ENCODE measurements at places on chromosomes 2 and 18. TPM values are rescaled to one million over a fixed set of nuclear protein-coding genes. Genes with fewer than 3 reads are reported as not detected.

GRCh38 chr2:226477221-226478108, 322.2 kb downstream of the IRS1 start:
- no peak for DNase-seq

DNA sequence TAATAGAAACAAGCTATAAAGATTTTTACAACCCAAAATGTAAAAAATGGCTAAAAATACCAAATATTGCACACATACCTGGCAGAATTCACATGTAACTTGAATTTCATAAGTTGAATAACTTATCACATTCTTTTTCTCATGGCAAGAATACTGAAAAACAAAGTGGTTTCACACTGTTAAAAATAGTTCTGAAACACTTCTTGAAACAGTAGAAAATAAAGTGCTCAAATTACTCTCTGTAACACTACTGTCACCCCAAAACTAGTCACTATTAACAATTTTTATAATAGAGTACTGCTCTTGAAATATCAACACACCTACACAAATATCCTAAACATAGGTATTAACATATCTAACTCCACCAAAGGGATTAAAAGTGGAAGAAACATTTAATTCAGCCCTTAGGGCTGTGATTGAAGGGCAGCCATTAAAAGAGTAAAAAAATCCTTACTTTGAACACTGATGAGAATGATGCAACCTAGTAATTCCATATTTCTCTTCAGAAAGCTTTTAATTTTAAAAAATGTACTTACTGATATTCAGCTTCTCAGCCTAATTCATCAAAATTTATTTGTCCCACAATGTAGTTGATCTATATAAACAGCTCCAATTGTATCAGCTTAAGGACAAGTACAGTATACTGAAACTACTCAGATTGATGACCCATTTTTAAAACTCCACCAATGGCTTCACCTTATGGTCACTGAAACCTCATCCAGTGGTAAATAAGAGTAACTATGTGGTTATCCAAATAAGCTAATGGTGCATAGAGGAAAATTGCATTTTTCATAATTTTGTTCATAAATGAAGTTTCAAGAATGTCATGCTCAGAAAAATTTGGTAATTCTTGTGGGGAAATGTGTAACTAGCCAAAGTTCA, 31.4 kb downstream of the ATF2 start:
- DNase-seq = no peak

DNA sequence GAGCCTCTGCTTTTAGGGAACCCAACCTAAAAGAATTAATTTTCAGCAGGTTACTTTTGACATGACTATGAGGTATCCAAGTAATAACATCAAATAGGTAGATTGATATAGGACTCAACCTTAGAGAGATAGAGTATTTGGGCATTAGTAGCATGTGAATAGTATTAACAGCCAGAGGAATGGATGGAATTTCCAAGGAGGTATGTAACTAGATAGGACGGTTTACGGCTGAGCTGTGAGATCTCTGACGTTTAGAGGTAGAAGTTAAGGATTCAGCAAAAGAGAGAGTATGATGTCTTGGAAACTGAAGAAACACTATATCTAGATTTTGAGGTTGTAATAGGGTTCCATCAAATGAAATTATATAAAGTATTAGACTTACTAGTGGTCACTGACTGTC, 70.3 kb downstream of the HNMT start:
- no peak for DNase-seq

GRCh38 chr2:162917626-162918025, 79.1 kb upstream of the KCNH7 start:
- no peak for DNase-seq

GRCh38 chr18:73099759-73100158, 232.0 kb upstream of the NETO1 start:
- DNase-seq = no peak

- DNase-seq = no peak
These were observed 103.4 kb downstream of the ZFP36L2 start for GRCh38 chr2:43123028-43123427.

GRCh38 chr18:708096-708495, 4.3 kb downstream of the ENOSF1 start:
- DNase-seq = no peak

DNA sequence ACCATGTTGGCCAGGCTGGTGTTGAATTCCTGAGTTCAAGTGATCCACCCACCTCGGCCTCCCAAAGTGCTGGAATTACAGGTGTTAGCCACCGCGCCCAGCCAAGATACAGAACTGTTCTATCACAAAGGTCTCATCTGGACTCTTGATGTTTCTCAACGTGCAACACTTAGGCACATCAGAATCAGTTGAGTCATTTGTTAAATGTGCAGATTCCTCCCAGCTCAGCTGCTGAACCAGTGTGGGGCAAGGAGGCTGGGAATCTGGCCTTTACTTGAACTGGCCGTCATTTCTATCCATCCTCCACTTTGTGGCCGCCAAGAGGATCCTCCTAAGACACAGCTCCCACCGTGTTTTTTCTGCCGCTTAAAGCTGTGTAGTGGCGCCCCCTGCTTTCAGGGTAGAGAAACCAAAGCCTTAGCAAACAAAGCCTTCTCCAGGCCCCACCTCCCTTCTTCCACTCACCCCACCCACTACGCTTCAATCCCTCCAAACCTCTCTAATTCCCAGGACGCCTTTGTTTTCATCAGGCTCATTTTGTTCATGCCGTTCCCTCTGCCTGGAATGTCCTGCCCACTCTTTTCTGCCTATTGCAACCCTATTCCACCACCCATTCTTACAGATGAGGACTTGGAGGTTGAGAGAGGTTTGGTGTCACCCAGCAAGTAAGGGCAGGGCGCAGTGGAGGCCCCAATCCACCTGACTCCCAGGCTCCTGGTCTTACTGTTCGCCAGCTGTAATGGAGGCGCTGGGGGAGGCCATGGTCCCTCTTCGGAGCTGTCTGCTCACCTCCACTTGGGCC, 776 bp upstream of the SPEG start:
- peak; percentile 40 for DNase-seq

DNA sequence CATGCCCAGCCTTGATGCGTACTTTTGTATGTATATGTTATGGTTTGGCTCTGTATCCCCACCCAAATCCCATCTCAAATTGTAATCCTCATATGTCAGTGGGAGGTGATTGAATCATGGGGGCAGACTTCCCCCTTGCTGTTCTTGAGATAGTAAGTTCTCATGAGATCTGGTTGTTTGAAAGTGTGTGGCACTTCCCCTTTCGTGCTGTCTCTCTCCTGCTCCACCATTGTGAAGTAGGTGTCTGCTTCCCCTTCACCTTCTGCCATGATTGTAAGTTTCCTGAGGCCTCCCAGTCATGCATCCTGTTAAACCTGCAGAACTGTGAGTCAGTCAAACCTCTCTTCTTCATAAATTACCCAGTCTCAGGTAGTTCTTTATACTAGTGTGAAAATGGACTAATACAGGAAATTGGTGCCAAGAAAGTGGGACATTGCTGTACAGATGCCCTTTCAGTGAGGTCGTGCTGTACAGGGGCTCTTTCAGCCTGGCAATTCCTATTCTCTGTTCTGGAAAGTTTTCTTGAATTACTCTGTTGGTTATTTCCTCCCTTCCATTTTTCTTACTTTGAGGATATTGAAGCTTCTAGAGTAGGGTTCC, 38.2 kb downstream of the KCMF1 start:
- DNase-seq = peak; percentile 47

GRCh38 chr18:49647496-49648168, 85.8 kb downstream of the LIPG start:
- DNase-seq = peak; percentile 48

DNA sequence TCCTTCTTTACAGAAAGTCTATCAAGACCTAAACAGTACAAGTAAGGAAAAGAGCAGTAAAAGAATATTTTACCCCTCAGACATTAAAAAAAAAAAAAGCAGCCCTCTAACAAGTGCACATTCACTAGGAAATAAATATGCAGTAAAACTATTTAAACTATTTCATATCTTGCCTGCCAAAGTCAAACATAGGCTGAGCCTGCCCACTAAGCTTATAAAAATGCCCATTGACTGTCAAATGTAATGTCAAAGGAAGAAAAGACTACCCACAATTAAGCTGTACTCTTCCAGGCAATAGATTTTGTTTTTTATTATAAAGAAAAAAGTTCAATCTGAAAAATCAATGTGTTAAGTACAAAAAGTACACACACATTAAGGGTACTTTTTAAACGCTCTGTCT, 11.8 kb downstream of the ALS2 start:
- DNase-seq = no peak

The RGPD3 gene
- 0.51 TPM for total RNA-seq

GRCh38 chr2:9466147-9466683, 8.1 kb upstream of the IAH1 start:
- DNase-seq = no peak

GRCh38 chr18:46158499-46158898, 54.3 kb downstream of the HAUS1 start:
- no peak for DNase-seq

DNA sequence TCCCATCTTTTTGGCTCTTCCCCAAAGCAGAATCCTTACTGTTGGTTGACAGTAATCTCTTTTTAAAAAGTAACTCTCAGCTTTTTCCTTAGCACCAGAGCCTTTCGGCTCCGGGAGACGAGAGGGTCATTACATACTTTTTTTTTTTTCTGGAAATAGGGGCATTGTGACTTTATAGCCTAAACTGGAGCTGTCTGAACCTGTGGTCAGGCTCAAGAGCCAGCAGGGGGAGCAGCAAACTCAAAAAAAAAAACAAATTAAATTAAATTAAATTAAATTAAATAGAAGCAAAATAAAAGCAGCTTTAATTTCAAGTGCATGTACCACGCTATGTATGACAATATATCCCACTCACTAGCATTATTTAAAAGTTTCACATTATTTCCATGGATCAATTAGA, 156.6 kb downstream of the DTNA start:
- DNase-seq = peak; percentile 41

DNA sequence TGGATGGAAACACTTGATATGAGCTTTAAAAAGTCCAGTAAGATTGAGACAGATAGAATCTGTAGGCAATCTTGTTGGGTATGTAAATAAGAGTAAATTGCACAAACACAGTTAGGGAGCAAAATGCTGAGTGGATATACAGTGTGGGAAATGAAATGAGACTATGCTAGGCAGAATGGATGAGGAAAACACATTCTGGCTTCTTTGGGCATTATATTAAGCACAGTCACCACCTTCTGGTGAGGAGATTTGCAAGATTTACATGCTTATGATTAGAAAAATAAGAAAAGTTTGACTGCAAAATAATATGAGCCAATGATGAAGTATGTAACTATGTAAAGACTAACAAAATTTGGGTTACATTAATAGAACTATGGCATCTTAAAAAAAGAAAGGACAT, 2165.0 kb upstream of the CELF4 start:
- no peak for DNase-seq

The TUBB8B gene
- total RNA-seq = 0.14 TPM

DNA sequence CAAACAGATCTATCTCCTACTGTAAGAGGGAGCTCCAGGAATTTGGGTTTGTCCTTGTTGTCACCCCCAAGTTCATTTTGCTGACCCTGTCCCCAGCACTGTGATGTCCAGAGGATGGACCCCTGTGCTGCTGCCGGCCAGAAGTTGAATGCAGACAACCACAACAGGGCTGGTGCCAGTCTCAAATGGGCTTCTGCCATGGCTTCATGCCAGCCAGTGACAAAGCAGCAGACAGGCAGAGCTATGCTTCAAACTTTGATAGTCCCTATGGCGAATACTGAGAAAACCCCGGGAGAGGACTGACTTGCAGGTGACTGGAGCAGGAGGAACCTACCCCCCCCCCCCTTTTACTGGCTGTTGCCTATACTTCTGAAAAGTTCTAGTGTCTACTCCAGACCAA, 3.2 kb downstream of the SMAD7 start:
- DNase-seq = no peak

GRCh38 chr18:28062443-28062842, 114.5 kb downstream of the CDH2 start:
- no peak for DNase-seq

DNA sequence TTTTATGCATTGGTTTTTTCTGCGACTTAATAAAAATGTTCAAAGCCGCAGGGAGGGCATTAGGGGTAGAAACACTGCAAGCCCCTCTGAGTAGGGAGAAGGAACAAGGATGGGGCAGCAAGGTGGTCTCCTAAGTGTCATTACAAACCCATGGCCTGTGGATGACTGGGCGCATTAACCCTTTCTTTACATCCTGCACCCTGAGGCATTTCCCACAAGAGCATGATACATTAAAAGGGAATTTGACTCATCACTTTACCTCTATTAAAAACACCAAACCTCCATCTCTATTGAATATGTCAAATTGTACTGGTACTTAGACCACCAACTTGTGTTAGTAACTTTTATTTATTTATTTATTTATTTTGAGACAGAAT, 112.5 kb downstream of the VIT start:
- no peak for DNase-seq

The NOSTRIN gene
- 4.5 TPM for total RNA-seq

DNA sequence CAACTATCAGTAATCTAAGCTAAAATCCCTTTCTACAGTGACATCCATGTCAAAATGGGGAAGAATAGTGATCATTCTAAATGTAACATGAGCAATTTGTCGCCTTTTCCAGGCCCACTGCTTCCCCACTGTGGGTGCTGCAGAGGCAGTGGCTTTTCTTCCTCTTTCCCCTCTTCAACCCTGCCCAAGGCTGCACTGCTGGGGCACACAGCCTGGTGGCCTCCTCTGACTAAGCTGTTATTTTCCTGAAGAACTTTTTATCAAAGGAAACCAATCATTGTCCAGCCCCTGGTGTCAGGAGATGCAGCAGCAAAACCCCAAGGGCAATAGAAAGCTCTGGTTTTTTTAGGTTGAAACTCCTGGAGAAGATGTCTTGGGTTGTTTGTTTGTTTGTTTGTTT, 117.6 kb upstream of the KLF7 start:
- DNase-seq = peak; percentile 66

DNA sequence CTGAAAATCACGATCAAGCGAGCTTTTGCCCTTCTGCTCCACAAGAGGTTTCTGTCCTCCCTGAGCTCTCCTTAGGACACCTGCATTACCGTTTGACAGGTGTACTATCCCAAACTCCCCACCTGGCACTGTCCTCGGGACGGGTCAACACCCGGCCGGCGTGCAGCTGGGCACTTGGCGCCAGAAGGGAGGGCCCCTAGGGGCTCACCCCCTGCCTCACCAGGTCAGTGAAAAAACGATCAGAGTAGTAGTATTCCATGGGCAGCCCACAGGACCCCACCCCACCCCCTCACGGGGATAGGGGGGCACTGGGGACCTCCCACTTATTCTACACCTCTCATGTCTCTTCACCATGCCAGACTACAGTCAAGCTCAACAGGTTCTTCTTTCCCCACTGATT, 117.6 kb upstream of the ANKRD30BL start:
- DNase-seq = no peak

DNA sequence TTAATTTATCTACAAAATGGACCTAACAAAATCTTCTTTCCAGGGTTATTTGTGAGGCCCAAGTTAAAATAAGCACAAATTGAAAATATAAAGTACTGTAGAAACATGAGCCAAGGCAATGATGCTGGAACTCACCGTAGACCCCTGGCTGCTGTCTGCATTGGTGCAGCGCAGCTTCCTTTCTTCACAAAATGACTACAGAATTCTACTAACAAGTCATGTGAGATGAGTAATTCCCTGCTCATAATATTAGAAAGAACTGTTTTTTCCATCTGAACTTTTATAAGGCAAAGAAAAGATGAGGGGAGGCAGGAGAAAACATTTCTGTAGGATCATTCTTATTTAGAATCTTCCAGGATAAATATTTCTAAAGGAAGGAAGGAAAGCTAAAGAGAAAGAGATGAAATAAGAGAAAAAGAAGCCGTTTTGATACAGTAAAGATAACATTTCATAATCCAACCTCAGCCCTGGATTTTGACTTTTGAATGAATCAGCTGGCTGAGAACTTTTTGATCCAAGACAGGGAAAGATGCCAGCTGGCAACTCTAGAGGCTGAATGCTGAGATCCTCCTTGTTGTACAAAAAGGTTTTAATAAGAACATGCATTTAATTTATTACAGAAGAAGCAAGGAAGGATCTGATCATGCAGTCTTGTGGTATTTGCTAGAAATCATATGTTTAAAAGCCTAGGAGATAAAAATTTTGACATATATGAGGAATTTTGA, 183.9 kb upstream of the KLHL14 start:
- DNase-seq = peak; percentile 41

All from dermis blood vessel endothelial cell (primary cell).